ENCODE measurements at places on chromosomes 3 and 15.

DNA sequence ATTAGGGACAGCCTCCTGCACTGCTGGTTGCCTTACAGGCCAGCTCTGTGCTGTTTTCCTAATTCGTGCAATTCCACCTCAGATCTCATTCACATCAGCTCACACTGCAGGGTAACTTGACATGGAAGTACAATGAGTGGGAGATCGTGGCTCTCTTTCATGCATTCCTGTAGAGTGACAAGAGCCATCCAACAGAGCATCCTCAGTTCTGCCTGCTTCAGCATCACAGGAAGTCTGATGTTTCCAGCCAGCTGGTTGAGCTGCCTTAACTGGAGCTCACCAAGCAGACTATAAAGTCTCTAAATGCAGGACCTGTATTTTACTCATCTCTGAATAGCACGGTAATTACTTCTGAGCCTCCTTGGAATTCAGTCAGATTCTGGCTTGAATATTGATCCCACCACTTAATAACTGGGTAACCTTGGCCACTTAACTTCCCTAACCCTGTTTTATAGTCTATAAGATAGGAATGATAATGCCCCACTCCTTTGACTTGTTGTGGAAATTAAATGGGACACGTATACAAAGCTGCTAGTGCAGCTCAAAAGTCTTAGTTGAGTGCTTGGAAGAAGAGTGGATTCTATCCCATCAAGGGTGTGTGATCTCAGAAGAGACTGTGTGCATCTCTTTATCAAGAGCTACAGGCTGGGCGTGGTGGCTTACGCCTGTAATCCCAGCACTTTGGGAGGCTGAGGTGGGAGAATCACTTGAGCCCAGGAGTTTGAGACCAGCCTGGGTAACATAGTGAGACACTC is 1.4 kb upstream of the DIS3L start:
- DNase-seq = no peak

- no peak for DNase-seq
Observed at GRCh38 chr3:30620402-30621360, 14.3 kb downstream of the TGFBR2 start.

DNA sequence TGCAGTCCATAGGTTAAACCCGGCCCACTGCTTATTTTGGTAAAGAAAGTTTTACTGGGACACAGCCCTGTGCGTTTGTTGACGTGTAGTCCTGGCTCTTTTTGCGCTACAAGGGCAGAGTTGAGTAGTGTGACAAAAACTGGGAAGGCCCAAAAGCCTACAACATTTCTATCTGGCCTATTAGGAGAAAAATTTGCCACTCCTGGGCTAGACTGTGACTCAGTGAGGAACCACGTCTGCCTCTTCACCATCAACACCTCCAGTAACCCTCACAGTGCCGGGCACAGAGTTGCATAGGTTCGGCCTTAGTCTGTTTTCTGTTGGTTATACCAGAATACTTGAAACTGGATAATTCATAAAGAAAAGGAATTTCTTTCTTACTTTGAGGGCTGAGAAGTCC is 110.3 kb downstream of the TOP2B start:
- no peak for DNase-seq

DNA sequence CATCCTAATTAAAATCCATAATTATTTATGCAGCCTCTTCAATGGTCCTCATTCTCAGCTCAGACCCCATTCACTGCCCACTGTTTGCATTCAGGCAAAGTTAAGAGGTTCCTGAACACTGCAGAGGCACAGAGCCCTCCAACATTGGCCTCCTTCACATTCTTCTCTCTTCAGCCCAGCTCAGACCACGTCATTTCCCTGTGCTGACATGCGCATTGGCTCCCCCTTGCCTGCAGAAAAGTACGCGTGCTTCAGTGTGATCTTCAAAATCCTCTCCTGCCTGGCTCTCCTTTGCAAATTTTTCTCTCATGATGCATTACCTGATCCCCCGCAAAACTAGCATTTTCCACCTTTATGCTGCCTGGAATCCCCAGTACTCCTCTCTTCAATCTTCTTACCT is 552.3 kb downstream of the NTRK3 start:
- DNase-seq = no peak

DNA sequence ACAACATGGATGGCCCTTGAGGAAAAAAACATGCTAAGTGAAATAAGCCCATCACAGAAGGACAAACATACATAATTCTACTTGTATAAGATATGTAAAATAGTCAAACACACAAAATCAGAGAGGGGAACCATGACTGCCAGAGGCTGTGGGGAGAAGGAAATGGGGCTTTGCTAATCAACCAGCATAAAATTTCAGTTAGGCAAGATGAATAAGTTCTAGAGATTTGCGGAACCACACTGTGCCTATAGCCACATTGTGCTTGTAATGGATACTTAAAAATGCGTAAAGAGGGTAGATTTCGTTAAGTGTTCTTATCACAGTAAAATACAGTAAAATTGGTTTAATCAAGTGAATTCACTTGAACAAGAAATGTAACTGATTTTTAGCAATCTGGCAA is 33.7 kb upstream of the SPTBN5 start:
- no peak for DNase-seq

GRCh38 chr15:78079298-78080087 is 2.0 kb upstream of the TBC1D2B start:
- DNase-seq = no peak

DNA sequence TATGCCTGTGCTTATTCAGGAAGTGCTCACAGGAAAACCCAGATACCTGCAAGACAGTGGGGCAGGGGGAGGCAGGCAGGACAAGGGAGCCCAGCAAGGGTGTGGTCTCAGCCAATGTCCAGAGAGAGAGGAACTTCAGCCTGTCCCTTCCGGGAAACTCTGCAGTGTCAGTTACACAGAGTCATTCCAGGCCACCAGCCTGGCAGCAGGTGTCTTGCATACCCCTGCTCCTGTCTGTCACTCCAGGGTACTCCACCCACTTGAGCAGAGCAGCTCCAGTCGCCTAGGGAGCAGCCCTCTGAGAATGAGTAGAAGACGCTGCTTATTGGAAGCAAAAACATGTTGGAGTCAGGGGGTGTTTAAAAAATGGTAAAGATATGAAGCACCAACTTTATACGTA is 431.2 kb upstream of the RGMA start:
- no peak for DNase-seq

DNA sequence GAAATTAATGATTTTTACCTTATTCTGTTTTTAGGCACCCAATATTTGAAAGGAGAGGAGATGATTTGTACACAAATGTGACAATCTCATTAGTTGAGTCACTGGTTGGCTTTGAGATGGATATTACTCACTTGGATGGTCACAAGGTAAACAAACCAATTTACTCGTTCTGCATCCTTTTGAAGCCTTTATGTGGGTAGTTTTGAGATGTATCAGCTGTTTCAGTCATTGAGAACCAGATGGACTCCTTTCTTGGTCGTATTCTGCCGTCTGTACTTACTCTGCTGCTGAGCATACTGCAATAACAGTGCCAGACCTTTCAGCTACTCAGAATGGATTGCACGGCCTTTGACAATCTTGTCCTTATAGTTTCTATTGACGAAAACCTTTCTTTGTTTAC is 13.3 kb downstream of the DNAJB11 start:
- no peak for DNase-seq

DNA sequence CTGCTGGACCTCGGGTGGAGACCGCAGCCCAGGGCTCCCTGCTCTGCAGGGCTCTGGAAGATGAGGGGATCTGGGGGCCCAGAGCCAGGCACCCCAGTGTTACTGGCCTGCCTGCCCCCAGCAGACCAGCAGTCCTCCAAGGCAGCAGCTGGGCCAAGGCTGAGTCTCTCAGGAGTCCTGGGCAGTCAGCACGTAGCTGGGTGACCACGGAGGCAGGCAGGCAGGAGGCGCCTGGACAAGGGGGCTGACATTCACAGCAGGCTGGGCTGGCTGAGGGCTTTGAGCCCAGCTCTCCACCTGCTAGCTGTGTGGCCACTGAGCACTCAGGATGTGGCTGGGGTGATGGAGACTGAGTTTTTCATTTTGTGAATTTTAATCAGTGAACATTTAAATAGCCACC is 67.9 kb downstream of the IQSEC1 start:
- DNase-seq = no peak

GRCh38 chr3:95521396-95521795 is 1293.0 kb upstream of the EPHA6 start:
- no peak for DNase-seq

DNA sequence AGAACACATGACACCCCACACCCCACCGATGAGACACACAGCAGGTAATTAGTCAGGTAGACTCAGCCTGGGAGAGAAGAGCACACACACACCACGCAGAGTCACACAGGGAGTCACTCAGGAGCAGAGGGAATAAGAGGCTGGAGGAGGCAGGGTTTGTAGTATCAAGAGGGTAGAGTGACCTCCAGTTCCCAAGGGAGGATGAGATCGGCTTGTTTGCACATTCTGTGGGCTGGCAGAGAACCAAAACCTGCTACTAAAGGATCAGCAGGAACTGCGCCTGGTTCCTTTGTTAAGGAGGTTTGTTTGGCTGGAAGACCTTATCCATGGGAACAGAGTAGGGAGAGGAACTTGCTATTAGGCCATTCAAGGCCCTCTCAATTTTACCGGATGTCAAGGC is 281.4 kb upstream of the SLCO3A1 start:
- no peak for DNase-seq

DNA sequence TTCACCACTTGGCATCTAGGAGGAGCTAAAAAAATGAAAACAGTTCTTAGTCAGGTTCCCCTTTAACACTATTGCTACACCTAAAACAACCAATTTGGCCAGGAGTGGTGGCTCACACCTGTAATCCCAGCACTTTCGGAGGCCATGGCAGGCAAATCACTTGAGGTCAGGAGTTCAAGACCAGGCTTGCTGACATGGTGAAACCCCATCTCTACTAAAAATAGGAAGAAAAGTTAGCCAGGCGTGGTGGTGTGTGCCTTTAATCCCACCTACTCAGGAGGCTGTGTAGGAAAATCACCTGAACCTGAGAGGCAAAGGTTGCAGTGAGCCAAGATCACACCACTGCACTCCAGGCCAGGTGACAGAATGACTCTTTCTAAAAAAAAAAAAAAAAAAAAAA is 124.1 kb downstream of the DGKG start:
- DNase-seq = no peak

DNA sequence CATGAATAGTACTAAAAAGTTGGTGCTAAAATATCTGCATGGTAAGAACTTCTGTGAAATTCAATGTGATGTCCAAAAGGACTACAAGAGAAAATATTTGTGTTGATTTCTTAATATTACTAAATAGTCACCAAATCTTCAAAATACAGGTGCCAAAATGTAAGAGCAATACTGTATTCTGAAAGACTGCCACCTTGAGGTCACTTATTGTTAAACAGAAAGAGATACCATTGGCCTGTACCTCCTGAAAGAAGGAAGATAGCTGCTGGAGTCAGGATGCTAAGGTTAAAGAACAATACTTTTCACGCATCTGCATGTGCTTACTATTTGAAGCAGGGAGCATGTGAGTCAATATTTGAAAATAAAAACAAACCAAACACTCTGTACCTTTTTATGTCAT is 72.0 kb upstream of the LSAMP start:
- no peak for DNase-seq

- no peak for DNase-seq
Observed at GRCh38 chr3:149892371-149892770, 78.3 kb downstream of the PFN2 start.

DNA sequence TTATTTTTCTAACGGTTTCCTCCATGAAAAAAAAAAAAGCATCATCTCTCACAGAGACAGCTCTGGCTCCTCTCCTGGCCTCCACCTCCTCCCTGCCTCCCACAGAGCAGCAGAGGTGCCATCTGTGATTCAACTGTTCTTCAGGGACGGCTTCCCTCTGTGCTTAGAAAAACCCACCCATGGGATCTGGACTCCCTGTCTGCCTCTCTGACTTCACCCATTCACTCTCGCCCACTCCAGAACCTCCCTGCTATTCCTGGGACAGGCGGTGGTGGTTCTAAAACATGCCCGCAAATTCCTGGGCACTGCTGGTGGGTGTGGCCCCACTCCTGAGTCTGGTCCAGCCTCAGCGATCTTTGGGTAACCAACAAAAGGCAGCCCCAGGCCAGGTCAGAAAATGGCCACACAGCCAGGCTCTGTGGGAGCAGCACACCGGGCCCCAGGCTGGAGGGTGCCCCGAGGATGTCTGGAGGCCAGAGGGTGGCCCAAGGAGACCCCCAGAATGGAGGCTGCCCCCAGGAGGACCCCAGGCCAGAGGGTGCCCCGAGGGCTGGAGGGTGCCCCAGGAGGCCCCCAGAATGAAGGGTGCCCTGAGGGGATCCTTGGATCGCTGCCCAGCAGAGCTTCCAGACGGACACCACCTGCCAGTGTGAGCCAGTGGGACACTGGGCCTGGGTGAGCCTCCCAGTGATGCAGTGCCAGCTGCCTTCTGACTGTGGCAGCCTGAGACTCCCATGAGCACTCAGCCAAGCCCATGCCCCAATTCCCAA is 2.6 kb upstream of the CHST13 start:
- DNase-seq = no peak

- no peak for DNase-seq
Observed at GRCh38 chr15:70447521-70447920, 315.8 kb downstream of the UACA start.

GRCh38 chr15:47431501-47431900 is 285.8 kb upstream of the SEMA6D start:
- no peak for DNase-seq

- no peak for DNase-seq
Observed at GRCh38 chr3:103134023-103134724, 699.4 kb downstream of the ZPLD1 start.

DNA sequence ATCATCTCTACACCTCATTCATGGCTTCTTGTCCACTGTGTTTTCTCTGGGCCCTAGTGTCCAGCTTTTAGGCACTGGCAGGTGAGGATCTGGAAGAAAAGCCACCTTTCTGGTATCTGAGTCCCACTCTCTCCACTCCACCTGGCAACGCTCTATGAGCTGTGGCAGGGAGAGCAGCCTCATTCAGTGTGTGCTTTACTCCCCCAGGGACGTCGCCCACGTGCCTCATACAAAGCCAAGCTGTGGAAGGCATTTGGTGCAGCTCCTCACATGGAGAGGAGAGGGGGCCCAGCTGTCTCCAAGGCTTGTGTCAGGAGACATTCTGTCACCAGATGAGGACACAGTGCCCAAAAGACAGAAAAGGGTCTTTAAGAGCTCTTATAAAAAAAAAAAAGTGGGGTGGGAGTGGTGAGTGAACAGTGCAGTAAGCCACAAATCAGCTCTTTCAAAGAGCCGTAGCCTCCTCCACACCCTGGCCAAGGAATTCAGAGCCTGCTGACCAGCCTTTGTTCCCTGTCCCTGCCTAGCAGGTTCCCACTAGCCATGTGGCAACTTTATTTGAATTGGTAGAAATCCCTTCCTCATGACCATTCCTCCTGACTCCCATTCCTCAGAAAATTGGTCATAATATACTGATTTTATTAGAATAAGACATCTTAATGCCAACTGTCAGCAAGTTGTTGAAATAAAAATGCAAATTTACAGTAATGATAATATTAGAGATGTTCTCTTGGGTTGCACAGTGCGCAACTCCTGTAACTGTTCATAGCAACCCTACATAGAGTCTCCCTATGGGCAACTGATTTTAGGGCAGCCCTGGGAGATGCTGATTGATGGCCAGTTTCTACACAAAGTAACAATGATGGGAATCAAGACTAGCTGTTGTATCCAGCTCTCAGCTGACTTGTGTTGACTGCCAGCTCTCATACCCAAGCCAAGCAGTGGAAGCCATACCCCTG is 29.5 kb downstream of the GALNT15 start:
- DNase-seq = no peak

- DNase-seq = no peak
Observed at GRCh38 chr15:80474224-80475215, 70.3 kb downstream of the ARNT2 start.

- DNase-seq = no peak
Observed at GRCh38 chr3:30527720-30528119, 78.7 kb upstream of the TGFBR2 start.

All from substantia nigra (tissue), 51 donors.